ENCODE measurements at places on chromosomes 6 and 20.

DNA sequence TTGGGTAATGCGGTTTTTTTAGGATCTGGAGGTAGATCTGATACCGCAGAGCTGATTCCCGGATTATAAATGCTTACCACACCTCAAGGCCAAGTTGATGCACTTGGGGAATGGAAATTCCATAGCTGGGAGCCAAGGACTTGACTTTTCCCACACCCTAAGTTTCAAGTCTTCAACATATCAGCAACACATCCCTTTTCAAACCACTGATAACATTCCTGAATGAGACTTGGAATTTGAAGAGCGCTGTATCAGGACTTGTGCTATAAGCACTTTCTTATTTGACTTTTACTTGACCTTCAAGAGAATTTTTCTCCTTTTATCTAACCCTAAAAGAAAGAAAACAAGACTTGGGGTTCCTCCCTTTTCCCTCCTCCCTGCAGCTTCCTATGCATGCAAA lies 90.6 kb upstream of the NAA20 start:
- no peak for DNase-seq

- no peak for DNase-seq
Observed at GRCh38 chr6:154821638-154822037, 88.4 kb downstream of the SCAF8 start.

DNA sequence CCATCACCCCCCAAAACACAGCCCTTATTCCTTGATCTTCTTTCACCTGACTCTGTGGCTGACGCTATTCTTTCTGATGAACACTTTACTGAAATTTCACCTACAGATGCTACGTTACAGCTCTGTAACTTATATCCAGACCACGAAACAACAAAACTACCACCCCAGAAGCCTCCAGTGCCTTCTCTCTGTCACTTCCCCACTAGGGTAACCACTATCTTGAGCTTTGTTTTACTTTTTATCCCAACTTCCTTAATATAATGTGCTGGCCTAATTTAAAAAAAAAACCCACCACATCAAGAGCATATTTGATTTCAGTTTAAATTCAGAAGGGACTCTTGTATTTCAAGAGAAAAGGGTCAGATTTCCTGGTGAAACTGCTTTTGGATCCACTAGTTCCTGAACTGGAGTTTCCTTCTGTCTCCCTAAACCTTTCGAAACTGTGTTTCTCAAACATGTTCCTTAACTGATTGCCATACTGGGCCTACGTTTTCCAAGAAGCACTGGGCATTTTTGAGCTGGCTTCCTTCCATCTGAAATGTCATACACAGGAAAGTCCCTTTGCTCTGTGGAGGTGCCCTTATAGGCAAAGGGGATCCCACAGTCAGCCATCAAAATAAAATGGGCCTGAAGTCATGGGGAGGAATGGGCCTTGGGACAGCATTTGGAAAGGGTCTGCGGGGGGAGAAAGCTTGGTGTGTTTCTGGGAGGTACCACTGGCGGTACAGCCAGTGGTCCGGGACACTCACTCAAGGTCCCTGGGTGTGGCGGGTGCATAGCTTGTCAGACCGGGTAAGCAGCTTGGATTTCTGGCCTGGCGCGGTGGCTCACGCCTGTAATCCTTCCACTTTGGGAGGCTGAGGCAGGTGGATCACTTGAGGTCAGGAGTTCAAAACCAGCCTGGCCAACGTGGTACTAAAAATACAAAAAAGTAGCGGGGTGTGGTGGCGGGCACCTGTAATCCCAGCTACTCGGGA lies 25.8 kb upstream of the RTF2 start:
- no peak for DNase-seq

DNA sequence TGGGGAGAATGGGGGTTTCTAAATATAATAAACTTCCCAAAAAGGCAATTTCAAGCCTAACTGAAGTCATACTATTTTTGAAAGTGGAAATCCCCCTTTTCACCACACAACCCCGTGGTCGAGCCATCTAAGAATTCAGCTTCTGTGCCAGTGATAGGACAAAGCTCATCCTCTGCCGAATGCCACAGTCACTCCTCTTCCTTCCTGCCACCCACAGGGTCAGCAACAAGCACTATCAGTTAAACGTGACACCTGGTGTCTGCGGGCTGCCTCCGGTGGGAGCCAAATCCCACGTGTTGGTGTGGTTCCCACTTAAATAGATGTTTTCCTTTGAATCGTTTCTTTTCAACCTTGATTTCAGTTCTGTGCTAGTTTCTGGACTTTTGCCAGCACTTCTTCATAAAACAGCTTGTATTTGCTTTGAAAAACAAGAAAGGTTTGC lies 60.7 kb downstream of the TNFAIP3 start:
- DNase-seq: peak; percentile 42

DNA sequence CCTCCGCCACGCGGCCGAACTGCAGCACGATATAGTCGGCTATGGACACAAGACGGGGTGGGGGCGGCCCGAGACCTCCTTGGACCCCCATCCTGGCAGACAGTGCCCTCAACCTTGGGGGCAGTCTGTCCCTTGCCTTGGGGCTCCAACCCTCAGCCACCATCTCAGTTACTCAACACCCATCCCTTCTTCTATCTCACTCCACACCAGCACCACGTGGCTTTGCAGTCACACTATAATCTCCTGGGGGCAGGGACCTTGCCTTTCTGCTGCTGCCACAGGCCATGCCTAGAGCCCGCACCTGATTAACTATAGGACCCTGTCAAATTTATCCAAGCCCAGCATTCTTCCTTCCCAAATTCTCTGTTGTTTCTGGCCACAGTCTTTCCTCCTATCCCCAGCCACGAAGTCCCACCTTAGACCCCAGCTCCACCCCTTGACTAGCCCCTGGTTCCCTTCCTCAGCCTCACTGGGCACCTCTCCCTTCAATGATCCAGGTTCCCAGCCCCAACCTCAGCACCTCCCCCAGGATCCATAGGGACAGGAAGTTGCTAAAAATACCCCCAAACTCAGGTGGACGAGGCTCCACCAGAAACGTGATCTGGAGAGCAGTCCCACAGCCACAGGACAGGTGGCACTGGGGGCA lies 1.7 kb upstream of the TEAD3 start:
- no peak for DNase-seq

GRCh38 chr20:49171909-49172308 lies 16.2 kb downstream of the STAU1 start:
- no peak for DNase-seq

DNA sequence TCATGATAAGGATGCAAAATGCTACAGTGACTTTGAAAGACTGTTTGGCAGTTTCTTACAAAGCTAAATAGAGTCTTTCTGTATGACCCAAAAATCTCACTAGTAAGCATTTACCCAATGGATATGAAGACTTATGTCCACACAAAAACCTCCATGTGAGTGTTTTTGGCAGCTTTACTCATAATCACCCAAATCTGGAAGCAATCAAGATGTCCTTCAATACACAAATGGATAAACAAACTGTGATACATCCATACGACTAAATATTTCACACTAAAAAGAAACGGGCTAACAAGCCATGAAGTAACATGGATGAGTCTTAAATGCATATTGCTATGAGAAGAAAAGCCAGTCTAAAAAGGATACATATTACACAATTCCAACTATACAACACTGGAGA lies 117.2 kb downstream of the PDE10A start:
- no peak for DNase-seq

- no peak for DNase-seq
Observed at GRCh38 chr6:67449602-67450001, 1185.5 kb upstream of the ADGRB3 start.

GRCh38 chr6:41358503-41358902 lies 23.1 kb downstream of the NCR2 start:
- DNase-seq: no peak

GRCh38 chr6:113718588-113718987 lies 138.6 kb upstream of the MARCKS start:
- no peak for DNase-seq

- DNase-seq: peak; percentile 28
Observed at GRCh38 chr6:158538741-158539140, 21.1 kb upstream of the TMEM181 start.

DNA sequence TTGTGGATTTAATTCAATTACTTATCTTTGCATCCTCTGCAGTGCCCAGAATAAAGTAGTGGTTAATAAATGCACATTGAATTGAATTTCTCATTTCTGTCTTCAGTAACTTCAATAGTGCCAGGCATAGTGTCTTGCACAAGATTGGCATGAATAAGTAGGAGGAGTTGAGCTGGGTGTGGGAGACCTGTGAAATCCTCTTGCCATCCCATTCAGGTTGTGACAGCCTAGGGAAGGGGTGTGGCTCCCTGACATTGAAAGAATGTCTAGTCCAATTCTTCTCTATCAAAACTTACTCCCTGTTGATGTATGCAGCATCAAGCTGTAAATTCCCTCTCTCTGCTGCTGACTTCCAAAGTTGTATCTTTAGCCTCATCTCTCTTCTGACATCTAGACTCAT lies 73.2 kb downstream of the CDH22 start:
- no peak for DNase-seq

DNA sequence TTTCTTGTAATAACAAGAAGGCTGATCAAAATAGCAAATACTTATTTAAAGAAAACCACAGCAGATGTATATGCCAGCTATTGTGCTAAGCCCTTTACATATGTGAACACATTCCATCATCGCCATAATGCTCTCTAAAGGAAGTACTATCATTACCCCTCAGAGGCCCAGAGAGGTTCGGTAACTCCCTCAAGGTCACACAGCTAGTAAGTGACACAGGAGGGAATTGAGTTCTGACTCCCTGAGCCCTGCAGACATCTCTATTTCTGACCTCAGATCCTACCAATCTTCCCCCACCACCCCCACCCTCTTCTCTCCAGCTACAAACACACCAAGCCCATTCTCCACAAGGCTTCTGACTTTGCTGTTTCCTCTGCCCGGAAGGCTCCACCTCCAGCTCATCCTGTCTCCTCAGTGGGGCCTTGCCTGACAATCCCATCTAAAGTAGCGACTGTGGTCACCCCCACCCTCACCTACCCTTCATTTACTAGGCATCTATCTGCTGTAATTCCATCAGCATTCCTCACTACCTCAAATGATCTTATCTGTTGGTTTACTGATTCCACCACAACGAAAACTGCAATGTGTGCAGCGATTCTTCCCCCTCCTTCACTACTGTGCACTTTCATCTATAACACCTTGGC lies 234.5 kb downstream of the LRFN2 start:
- DNase-seq: peak; percentile 31

GRCh38 chr6:67501755-67502154 lies 1133.3 kb upstream of the ADGRB3 start:
- DNase-seq: no peak

DNA sequence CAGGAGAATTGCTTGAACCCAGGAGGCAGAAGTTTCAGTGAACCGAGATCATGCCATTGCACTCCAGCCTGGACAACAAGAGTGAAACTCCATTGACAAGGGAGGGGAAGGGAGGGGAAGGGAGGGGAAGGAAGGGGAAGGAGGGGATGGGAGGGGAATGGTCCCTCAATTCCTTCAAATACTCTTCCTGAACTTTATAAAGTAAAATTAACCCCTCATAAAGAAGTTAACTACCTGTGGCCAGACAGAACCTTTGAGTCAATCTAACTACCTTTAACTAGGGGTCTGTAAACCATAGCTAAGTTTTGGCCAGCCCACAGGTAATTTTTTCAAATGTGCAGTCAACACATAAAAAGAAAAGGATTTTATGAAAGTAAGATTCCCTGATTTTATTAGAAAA lies 131.0 kb downstream of the ZMYND8 start:
- no peak for DNase-seq

GRCh38 chr20:51496964-51497363 lies 45.6 kb downstream of the NFATC2 start:
- no peak for DNase-seq

DNA sequence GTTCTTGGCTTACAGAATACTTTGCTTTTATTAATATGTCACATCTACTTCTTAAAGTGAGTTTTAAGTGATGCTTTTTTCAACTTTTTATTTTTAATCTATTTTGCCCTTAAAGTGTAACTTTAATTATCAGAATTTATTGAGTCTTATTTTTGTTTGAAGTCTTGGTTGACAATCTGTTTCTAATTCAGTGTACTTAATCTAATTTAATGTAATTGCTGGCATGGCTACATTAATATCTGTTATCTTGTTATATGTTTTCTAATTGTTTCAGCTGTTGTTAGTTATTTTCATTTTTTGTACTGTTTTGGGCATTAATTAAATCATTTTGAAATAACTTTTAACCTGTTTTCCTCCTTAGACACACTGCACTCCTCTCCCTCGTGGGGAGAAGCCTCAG lies 558.7 kb upstream of the EYS start:
- DNase-seq: no peak

DNA sequence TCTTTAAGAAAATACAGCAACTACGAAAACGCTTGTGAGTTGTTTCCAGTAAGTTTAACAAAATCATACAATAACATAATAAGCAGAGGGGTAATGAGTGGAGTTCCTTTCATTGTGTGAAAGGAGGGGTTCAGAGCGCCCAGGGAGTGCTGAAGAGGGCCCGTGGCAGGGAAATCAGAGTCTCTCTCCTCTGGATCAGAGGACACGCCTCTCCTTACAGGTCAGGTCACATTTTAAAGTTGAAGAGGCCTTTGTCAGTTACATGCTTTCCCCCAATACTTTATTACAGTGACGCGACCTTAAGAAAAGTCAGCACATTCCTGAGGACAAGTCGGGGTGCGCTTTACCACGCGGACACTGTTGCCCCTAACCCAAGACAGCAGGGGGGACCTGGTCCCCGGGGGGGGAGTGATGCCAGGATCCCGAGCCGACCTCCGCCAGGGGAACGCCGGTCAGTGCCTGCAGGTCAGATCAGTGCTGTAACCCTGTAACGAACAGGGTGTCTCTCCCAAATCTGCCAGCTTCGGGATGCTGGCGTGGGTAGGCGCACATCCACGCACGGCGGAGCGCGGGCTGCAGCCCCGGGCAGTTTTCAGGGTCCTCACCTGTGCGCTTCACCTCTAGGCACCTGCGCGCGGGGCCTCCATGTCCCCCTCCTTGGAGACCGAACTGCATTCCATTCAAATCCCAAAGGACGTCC lies 848 bp downstream of the DACT2 start:
- DNase-seq: no peak

DNA sequence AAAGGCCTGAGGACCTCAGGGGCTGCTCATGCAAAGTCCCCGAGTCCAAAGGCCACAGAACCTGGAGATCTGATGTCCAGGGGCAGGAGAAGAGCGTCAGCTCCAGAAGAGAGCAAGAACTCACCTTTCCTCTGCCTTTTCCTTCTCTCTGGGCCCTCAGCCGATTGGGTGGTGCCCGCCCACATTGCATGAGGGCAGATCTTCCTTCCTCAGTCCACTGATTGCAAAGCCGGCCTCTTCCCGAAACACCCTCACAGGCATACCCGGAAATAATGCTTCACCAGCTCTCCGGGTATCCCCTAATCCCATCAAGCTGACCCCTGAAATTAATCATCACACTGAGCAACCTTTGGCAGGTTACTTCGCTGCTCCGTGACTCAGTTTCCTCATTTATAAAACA lies 33.4 kb downstream of the SPDEF start:
- DNase-seq: no peak

GRCh38 chr6:82963191-82963925 lies 102.3 kb downstream of the UBE3D start:
- DNase-seq: no peak

DNA sequence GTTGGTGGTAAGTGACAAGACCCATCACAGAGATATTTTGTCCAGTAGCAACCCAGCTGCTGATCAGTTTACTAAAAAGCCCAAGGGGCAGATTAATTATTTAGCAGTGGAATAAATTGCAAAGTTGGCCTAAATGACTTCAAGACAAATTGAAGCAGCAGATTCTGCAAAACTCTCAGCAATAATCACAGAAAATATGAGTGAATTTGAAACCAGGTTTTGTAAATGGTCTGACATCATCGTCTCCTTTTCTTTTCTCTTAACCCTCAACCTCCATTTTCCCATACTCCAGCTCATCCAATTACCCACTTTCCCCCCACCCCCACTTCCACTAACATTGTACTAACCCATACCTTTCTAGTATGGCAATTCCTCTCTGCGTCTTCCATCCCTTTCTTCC lies 11.3 kb upstream of the PTPRK start:
- DNase-seq: no peak
